Activated CD8-positive, alpha-beta T cell treated with anti-CD3 and anti-CD28 coated beads for 36 hours (primary cell): ENCODE measurements at places on chromosomes 5 and 9. TPM values are rescaled to one million over a fixed set of nuclear protein-coding genes. Genes with fewer than 3 reads are reported as not detected.
A peak's percentile ranks its signal among the peaks of the same experiment; 100 is the strongest.

DNA sequence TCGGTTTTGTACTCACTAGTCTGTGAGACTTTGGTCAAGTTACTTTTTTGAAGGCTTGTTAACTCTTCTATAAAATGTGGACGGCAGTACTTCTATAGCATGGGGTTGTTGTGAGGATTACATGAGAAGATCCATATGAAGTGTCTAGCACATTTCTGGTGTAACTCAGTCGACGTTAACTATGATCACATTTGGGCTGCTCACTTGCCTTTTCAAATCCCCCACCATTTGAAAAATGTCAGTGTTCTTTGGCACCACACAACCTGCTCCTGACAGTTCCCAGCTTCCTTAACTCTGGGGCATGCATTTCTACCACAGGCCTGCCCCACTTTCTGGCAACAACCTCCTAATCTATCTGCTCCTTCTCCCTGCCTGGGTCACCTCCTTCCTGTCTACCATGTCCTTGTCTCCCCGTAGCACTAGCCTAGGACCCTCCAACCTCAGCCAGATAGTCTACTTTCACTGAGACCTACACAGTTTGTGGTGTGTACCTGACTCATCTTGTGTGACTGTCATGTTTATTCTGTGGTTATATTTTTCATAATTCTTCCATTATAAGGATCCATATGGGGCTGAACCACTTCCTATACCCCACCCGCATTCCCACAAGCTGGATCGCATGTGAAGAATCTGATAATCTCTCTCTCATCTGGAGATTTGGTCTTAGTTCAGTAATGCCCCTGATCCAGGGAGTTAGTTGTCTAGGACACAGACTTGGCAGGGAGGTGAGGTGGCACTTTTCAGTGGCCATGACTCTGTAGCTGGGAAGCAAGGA is 30.2 kb upstream of the BASP1 start:
- no peaks in the 10 kb centered on the region for H3K4me1 ChIP-seq
- DNase-seq, result no peak
- H3K36me3 ChIP-seq, result no peaks in the 10 kb centered on the region
- H3K4me3 ChIP-seq, result no peak overlapping the region

- no peaks in the 10 kb centered on the region for H3K27me3 ChIP-seq
- H3K27ac ChIP-seq, result no peak overlapping the region
- no peak for DNase-seq
- no peaks in the 10 kb centered on the region for H3K4me1 ChIP-seq
Measured at GRCh38 chr9:29806937-29807618, 2233.8 kb upstream of the C9orf72 start.

DNA sequence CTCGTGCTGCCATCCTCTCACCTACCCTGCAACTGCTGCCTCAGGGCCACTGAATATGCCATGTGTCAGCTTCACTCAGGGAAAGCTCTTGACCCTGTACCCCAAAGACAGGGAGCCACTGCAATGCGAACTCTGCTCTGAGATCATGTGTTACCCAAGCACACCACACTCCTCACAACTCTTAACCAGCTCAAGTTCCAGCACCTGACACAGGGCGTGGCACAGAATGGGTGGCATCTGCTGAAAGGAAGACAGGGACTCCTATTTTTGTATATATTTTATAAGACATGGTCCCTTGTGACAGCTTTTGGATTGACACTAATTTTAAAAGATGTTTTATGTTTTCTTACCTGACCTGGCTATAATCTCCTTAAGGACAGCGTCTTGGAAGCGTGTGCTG is 10.7 kb downstream of the PHYKPL start:
- no peaks in the 10 kb centered on the region for H3K27me3 ChIP-seq
- peaks cover 21% of the 10 kb centered on the region for H3K4me1 ChIP-seq
- H3K27ac ChIP-seq, result peak overlapping the region; percentile 27
- H3K4me3 ChIP-seq, result no peak overlapping the region
- DNase-seq, result no peak

GRCh38 chr5:141692919-141693725 is 11.1 kb upstream of the ARAP3 start:
- peaks cover 19% of the 10 kb centered on the region for H3K4me1 ChIP-seq
- H3K36me3 ChIP-seq, result no peaks in the 10 kb centered on the region
- peak overlapping the region; percentile 68 for H3K4me3 ChIP-seq
- DNase-seq, result peak; percentile 88
- peak overlapping the region; percentile 68 for H3K27ac ChIP-seq
- peaks cover 15% of the 10 kb centered on the region for H3K27me3 ChIP-seq

DNA sequence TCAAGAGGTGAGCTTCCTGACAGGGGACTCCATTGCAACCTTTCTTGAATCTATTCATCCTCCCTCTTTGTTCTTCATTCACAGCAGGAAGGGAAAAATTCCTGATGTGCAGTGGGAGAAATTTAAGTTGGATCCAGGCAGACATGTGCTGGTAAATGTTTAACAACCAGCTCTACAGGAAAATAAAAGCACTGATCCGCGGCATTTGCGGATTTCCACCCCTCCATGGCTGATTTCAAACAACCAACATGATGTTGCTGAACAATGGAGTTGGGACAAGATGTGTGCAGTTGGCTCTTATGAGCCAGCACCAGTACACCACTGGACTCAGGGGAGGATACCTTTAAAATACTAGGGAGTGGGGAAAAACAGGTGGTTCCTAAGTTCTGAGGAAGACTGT is 47.0 kb downstream of the SPRY4 start:
- H3K36me3 ChIP-seq, result no peaks in the 10 kb centered on the region
- no peak overlapping the region for H3K27ac ChIP-seq
- no peaks in the 10 kb centered on the region for H3K4me1 ChIP-seq
- DNase-seq, result no peak
- H3K27me3 ChIP-seq, result peaks cover 2% of the 10 kb centered on the region
- H3K4me3 ChIP-seq, result no peak overlapping the region

GRCh38 chr9:36092509-36093215 is 43.9 kb upstream of the GLIPR2 start:
- no peak overlapping the region for H3K4me3 ChIP-seq
- peak; percentile 69 for DNase-seq
- H3K27ac ChIP-seq, result peak overlapping the region; percentile 82
- no peaks in the 10 kb centered on the region for H3K27me3 ChIP-seq

- no peak overlapping the region for H3K27ac ChIP-seq
- peak; percentile 78 for DNase-seq
- H3K4me3 ChIP-seq, result no peak overlapping the region
- H3K36me3 ChIP-seq, result no peaks in the 10 kb centered on the region
- H3K4me1 ChIP-seq, result peaks cover 4% of the 10 kb centered on the region
Measured at GRCh38 chr9:88593537-88594185, 58.7 kb downstream of the NXNL2 start.

GRCh38 chr5:75933489-75933888 is 149.7 kb upstream of the SV2C start:
- H3K4me1 ChIP-seq, result no peaks in the 10 kb centered on the region
- no peak overlapping the region for H3K4me3 ChIP-seq
- no peaks in the 10 kb centered on the region for H3K36me3 ChIP-seq
- H3K27ac ChIP-seq, result no peak overlapping the region
- no peak for DNase-seq
- H3K27me3 ChIP-seq, result peaks cover 6% of the 10 kb centered on the region

- no peaks in the 10 kb centered on the region for H3K36me3 ChIP-seq
- no peaks in the 10 kb centered on the region for H3K27me3 ChIP-seq
- no peaks in the 10 kb centered on the region for H3K4me1 ChIP-seq
Measured at GRCh38 chr5:165224366-165225045, 1719.1 kb downstream of the MAT2B start.

- no peak for DNase-seq
- H3K27ac ChIP-seq, result no peak overlapping the region
- H3K27me3 ChIP-seq, result no peaks in the 10 kb centered on the region
- peaks cover 18% of the 10 kb centered on the region for H3K4me1 ChIP-seq
- H3K36me3 ChIP-seq, result no peaks in the 10 kb centered on the region
- H3K4me3 ChIP-seq, result no peak overlapping the region
Measured at GRCh38 chr5:96530901-96531300, 97.9 kb upstream of the PCSK1 start.

DNA sequence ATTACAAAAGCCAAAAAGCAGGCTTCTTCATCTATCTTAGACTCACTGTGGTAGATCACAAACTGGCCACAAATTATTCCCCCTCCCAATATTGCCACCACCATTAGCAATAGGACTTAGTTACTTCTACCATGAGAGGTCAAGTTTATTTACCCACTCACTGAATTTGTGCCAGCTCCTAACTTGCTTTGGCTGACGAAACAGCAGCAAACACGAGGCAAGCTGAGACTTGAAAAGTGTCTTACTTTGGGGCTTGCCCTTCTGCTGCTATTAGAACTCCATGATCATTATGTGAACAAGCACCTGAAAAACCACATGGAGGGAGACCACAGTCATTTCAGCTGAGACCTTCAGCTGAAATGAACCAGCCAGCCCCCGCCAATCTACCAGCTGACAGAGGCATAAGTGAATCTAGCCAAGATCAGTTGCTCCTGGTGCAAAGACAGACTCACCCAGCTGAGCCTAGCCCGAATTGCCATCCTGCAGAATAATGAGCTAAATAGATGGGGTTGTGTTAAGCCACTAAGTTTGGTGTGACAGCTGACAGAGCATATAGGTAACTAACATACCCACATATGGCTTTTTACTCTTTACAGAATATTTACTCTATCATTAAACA is 5.7 kb downstream of the WDR41 start:
- H3K4me1 ChIP-seq, result peaks cover 11% of the 10 kb centered on the region
- H3K27ac ChIP-seq, result no peak overlapping the region
- peaks cover 22% of the 10 kb centered on the region for H3K36me3 ChIP-seq
- H3K27me3 ChIP-seq, result no peaks in the 10 kb centered on the region

- H3K27ac ChIP-seq, result no peak overlapping the region
- peaks cover 5% of the 10 kb centered on the region for H3K27me3 ChIP-seq
- H3K36me3 ChIP-seq, result no peaks in the 10 kb centered on the region
- no peak overlapping the region for H3K4me3 ChIP-seq
- peaks cover 22% of the 10 kb centered on the region for H3K4me1 ChIP-seq
- DNase-seq, result no peak
Measured at GRCh38 chr5:109660301-109660700, 29.4 kb upstream of the MAN2A1 start.

DNA sequence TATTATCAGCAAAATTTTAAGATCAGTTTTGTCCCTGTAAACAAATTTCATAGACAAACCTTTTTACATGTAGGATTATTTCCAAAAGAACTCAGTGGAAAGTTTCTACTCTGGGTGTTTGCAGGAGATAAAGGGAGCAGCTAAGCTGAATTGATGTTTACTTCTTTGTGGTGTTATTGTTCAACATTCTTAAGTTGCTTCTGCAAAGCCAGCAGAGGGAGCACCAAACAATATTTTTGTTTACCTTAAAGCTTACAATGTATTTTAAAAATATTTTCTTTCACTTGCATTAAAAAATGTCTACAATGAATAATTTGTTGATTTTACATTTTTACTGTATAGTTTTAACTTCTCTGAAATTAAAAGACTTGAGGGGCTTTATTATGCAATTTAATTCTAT is 135.4 kb downstream of the ATG10 start:
- H3K36me3 ChIP-seq, result no peaks in the 10 kb centered on the region
- no peak overlapping the region for H3K4me3 ChIP-seq
- DNase-seq, result no peak
- H3K4me1 ChIP-seq, result peaks cover 22% of the 10 kb centered on the region
- no peak overlapping the region for H3K27ac ChIP-seq

DNA sequence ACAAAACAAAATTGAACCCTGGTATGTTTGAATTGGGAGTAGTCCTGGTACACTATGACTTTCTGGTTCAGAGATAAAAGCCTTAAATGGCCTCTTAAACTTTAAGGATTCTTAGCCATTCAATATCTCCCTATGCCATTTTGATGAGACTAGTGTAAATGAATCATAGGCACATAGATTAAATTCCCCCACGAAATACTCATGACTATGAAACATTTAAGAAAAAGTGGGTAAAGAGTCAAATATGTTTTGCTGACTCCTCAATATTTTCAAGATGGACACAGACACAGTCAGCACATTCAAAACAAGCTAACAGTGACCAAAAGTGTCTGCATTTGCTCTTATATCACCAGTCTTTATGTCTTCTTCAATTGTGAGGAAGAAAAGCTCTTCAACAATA is 278.3 kb downstream of the PDE4D start:
- no peak for DNase-seq
- H3K27me3 ChIP-seq, result peaks cover 4% of the 10 kb centered on the region
- H3K36me3 ChIP-seq, result no peaks in the 10 kb centered on the region
- H3K4me1 ChIP-seq, result no peaks in the 10 kb centered on the region
- no peak overlapping the region for H3K27ac ChIP-seq

GRCh38 chr5:128199104-128199503 is 115.5 kb downstream of the SLC12A2 start:
- H3K27ac ChIP-seq, result no peak overlapping the region
- H3K4me3 ChIP-seq, result no peak overlapping the region
- peaks cover 35% of the 10 kb centered on the region for H3K4me1 ChIP-seq

DNA sequence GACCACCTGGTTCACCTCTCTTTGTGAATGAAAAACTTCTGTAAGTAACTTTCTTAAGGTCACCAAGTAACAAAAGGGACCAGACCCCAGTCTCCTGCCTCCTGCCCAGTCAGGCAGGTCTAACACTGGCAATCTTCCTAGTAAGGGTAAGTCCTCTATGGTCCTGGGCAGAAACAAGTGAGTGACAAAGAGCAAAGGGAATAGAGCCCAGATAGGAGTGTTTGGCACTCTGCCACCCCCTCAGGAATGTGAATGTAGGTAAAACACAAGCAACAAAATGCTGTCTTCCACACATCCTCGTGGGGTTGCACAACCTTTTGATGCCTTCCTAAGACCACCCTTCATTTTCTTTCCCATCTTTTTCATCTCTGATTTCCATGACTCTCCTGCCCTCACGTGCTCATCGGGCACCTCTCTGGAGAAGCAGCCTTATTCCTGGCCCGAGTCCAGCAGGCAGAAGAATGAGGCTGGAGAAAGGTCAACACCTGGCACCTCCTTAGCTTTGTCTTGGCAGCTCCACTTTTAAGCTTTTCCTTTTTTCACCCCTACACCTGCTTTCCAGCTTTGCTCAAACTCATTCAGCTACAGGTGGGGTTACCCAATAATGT is 90.2 kb upstream of the LHFPL2 start:
- H3K4me1 ChIP-seq, result no peaks in the 10 kb centered on the region
- DNase-seq, result no peak
- no peak overlapping the region for H3K4me3 ChIP-seq
- no peaks in the 10 kb centered on the region for H3K36me3 ChIP-seq

DNA sequence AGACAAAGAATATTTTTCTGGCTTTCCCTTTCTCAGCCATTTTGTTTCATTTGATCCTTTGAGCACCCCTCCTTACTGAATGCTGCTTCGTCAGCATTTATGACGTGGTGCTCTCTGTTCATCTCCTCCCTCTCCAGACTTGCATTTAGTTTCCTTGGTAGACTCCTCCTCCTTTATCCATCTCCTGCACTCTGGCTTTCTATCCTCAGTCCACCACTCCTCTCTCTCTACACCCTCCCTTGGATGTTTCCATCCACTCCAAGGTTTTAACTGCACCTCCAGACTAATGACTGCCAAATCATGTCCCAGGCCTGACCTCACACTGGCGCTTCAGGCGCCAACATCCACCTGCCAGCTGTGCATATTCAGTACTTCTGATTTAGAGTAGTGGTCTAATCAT is 245.4 kb downstream of the RAB3C start:
- H3K27ac ChIP-seq, result no peak overlapping the region
- H3K4me1 ChIP-seq, result no peaks in the 10 kb centered on the region
- H3K27me3 ChIP-seq, result peaks cover 4% of the 10 kb centered on the region
- no peak overlapping the region for H3K4me3 ChIP-seq

GRCh38 chr5:31811210-31811609 is 172.3 kb downstream of the PDZD2 start:
- H3K4me1 ChIP-seq, result no peaks in the 10 kb centered on the region
- DNase-seq, result no peak
- H3K27ac ChIP-seq, result no peak overlapping the region
- H3K4me3 ChIP-seq, result no peak overlapping the region

PKN3 gene
- total RNA-seq, result 9.3 TPM

RANBP17 gene
- not detected for total RNA-seq

GPR150 gene
- 0.76 TPM for total RNA-seq

SLC22A5 gene
- 4.1 TPM for total RNA-seq

RASGRF2 gene
- total RNA-seq, result 15.8 TPM

IFNK gene
- total RNA-seq, result not detected
